Activated CD4-positive, alpha-beta T cell treated with anti-CD3 and anti-CD28 coated beads, Interleukin-2, amount 50 U/mL, for 1 hour (primary cell): ENCODE measurements at places on chromosomes 7 and 10.

GRCh38 chr10:58554316-58554715, 41.6 kb downstream of the BICC1 start:
- DNase-seq, result no peak

- DNase-seq, result no peak
These were observed 22.5 kb upstream of the VIPR2 start for GRCh38 chr7:159167139-159167538.

DNA sequence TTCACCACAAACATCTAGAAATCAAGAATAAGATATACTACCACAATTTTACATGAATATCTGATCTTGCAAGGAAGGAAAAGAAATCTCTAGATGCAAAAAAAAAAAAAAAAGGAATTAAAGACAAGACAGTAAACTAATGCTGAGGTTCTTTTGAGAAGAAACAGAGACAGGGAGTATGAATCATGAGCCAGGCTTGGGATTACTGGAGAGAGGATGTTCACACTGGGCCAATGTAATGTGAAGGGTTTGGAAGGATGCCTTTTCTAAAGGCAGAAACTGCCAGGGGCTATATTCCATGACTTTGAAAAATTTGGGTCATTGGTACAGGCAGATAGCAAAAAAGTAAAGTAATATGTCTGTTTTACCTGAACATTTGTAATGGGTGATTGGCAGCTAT, 573.0 kb upstream of the IGFBP3 start:
- DNase-seq, result no peak

- DNase-seq, result no peak
These were observed 13.5 kb upstream of the ZMIZ1 start for GRCh38 chr10:79055100-79055782.

- no peak for DNase-seq
These were observed 108.7 kb downstream of the NRBF2 start for GRCh38 chr10:63241841-63242281.

DNA sequence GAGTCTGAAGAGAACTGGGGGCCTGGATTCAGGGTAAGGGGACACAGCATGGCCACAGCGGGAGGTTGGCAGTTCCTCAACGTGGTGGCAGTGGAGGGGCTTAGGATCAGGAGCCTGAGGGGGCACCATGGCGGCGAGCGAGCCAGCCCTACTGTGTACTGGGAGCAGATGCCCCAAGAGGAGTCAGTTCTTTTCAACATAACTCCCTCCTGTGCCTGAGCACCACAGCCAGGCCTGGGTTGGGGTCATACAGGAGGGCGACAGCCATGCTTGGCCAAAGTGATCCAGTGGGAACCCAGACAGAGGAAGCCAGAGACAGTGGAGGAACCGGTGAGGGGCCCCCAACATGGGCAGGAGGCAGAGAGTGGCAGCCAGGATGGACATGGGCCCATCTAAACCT, 65.8 kb downstream of the MICALL2 start:
- DNase-seq, result no peak

DNA sequence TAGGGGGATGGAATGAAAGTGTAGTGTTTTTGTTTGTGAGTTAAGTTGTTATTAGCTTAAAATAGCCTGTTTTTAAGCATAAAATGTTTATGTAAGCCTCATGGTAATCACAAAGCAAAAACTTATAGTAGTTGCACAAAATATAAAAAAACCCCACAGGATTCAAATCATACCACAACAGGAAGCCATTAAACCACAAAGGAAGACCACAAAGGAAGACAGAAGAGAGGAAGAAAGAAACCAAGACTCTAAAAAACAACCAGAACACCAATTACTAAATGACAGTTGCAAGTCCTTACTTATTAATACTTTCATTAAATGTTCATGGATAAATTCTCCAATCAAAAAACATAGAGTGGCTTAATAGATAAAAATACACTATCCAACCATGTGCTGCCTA, 63.6 kb downstream of the ANKRD7 start:
- DNase-seq, result no peak

GRCh38 chr10:102211615-102212299, 14.3 kb upstream of the ELOVL3 start:
- no peak for DNase-seq

DNA sequence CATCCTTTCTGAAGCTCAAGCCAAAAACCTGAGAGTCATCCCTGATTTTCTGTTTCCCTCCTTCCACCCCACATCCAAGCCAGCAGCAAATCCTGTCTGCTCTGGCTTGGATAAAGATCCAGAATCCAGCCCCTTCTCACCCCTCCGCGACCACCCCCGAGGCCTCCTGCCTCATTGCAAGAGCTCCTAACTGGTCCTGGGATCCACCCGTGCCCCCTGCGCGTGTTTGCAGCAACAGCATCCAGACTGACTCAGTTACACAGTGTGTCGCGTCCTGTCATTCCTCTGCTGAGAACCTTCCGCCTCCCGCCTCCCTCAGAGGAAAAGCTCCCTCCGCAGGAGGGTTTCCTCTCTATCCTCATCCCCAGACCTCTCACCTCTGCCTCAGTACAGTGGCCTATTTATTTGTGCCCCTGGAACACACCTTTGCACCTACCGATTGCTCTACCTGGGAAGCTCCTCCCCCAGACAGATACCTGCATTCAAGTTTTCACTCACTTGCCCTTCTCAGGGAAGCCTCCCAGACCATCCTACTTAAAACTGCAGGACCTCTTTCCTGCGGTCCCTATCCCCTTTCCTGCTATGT, 21.6 kb upstream of the GRID1 start:
- DNase-seq, result no peak

GRCh38 chr10:112677689-112678088, 230.7 kb downstream of the VTI1A start:
- no peak for DNase-seq

GRCh38 chr10:93926613-93927012, 32.8 kb downstream of the SLC35G1 start:
- DNase-seq, result no peak
